ENCODE measurements at places on chromosomes 3 and 15. TPM values are rescaled to one million over a fixed set of nuclear protein-coding genes. Genes with fewer than 3 reads are reported as not detected.

GOLGA8M gene
- total RNA-seq = not detected

- no peak for DNase-seq
Observed at GRCh38 chr15:86054338-86054737, 25.3 kb upstream of the AGBL1 start.

DNA sequence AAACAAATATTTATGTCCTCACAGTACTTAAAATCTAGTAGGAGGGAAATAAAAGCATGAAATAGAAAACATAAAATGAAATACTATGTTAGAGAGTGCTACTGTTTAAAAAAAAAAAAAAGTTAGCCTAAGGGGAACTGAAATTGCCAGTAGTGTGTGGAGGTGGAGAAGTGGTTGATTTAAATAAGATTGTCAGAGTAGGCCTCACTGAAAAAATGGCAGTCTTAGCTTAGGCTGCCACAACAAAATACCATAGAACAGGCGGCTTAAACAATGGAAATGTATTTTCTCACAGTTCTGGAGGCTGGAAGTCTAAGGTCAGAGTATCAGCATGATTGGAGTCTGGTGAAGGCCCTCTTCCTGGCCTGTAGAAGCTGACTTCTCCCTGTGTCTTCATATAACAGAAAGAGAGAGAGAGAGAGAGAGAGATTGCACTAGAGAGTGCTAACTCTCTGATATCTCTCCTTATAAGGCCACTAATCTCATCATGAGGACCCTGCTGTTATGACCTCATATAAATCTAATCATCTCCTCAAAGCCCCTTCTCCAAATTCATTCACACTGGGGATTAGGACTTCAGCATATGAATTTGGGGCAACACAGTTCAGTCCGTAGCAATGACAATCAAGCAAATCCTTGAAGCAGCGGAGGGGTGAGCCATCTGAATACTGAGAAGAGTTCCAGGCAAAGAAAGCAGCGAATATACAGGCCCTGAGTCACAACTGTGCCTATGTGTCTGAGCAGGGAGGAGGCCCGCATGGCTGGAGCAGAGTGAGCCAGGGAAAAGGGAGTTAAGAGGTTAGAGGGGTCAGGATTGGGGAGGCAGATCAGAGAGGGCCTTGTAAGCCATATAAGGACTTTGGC lies 23.6 kb upstream of the LRRC34 start:
- no peak for DNase-seq

ZNF80 gene
- not detected for total RNA-seq

DNA sequence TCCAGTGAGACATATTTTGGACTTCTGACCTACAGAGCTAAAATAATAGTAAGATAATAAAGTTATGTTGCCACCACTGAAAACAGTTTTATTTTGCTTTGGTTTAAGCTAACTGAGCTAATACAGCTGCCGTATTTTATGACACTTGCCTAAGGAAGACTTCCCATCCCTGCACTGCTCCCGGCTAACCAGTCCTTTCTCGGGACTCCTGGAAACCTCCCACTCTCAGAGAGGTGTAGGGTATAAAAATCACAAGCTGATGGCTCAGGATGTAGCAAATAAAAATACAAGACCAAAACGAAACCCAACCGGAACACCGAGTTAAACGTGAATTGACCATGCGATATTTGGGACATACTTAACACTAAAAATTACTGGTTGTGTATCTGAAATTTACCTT lies 448 bp upstream of the KBTBD12 start:
- DNase-seq = no peak

- DNase-seq = no peak
Observed at GRCh38 chr15:96365781-96366525, 35.5 kb downstream of the NR2F2 start.

GRCh38 chr3:47890126-47890827 lies 87.3 kb downstream of the DHX30 start:
- DNase-seq = no peak

GRCh38 chr3:188339410-188340295 lies 185.7 kb downstream of the LPP start:
- DNase-seq = no peak

DNA sequence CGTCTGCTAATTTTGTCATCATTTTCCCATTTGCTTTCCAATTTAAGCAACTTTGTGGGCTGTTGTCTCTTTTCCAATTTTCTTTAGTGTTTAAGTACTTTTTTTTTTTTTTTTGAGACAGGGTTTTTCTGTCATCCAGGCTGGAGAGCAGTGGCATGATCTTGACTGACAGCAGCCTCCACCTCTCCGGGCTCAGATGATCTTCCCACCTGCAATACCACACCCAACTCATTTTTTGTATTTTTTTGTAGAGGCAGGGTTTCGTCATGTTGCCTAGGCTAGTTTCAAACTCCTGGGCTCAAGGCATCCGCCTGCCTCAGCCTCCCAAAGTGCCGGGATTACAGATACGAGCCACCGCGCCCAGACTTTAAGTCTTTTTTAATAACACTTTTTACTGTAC lies 26.2 kb upstream of the EIF4A2 start:
- DNase-seq = no peak

GRCh38 chr15:38895326-38896255 lies 331.0 kb upstream of the RASGRP1 start:
- DNase-seq = no peak

DNA sequence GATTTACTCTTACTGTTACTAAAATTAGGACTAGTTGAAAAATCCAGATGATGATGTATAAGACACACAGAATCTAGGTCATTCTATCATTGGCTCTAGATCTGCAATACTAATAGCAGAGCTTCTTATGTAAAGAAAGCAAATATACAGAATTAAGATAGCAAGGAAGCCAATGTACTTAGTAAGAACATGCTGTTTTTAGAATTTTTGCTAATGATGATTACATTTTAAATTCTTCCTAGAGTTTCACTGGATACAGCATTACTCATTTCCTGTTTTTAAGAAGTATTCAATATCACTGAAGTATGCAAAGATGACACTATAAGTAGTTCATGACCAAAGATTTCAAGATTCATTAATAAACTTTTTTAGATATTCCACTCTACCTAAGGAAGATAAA lies 60.7 kb downstream of the CFAP20DC start:
- no peak for DNase-seq

DNA sequence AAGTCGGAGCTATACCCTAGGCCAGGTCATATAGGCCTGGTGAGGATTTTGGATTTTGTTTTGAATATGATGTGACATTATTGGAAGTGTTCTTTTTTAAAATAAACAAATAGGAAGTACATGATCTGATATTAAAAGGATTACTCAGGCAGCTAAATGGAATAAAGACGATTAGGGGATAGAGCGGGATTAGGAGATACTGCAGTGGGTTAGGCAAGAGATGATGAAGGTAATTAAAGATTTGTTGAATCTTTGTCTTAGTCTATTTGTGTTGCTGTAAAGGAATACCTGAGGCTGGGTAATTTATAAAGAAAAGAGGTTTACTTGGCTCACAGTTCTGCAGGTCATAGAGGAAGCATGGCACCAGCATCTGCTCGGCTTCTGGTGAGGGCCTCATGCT lies 21.3 kb downstream of the KIF15 start:
- no peak for DNase-seq

GRCh38 chr3:106172780-106173179 lies 304.0 kb upstream of the CBLB start:
- DNase-seq = no peak

- peak; percentile 97 for DNase-seq
Observed at GRCh38 chr3:53269888-53270880, 14.4 kb upstream of the TKT start.

GRCh38 chr3:185960522-185961288 lies 22.9 kb upstream of the TRA2B start:
- no peak for DNase-seq

C3orf20 gene
- not detected for total RNA-seq

GRCh38 chr3:116824208-116824607 lies 114.6 kb downstream of the TUSC7 start:
- DNase-seq = no peak

DNA sequence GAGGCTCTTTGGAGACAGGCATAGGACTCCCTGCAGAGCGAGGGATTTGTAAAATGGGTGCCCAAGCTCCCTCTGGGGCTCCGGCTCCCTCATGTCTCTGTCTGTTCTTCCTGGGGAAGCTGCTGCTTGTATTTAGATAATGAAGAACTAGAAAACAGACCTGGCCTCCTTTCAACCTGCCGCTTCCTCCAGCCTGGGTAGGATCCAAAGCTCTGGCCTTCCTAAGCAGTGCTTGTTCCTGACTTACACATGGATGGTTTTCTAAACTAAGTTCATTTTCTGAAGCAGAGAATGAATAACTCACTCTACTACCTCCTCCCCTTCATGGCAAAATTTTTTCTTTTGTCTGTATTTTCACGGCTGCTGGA lies 36.9 kb upstream of the MYZAP start:
- DNase-seq = no peak

DNA sequence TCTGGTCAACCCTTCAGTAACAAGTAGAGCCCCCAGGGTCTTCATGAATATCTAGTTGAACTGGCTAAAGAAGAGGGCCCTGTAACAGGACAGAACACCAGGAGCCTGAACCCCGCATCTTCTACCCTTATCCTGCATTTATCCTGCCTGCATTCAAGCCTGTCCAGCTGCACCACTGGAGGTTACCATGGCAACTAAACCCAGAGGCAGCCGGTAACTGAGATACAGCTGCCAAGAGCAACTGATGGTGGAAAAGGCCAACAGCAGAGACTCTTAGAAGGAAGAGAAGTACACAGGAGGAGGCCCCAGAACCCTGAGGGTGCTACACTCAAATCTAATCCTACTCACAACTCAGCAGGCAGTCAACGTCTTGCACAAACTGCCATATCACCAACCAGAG lies 3.7 kb upstream of the PRKAR2A start:
- DNase-seq = peak; percentile 14

GRCh38 chr3:157117206-157117605 lies 42.7 kb downstream of the CCNL1 start:
- no peak for DNase-seq

GRCh38 chr15:66599536-66600239 lies 33.9 kb upstream of the LCTL start:
- no peak for DNase-seq

IGSF11 gene
- total RNA-seq = 9.1 TPM

GRCh38 chr3:55963601-55964000 lies 476.5 kb upstream of the WNT5A start:
- no peak for DNase-seq

DNA sequence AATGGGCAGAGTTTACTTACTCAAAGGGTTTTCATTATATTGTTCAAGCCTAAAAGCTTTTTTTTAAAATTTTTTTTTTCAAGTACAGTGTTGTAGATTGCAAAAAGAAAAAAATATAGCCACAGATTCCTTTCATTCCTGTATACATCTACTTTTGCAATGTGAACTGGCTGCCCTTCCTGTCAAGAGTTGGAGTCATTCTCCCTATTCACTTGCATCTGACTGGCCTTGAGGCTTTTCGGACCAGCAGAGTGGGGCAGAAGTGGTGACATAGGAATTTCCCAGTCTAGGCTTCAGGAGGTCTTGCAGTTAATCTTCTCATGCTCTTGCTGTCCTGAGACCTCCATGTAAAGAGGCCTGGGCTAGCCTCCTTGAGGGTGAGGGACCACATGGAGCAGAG lies 218.3 kb upstream of the CFAP20DC start:
- DNase-seq = no peak

MELTF gene
- total RNA-seq = 4.9 TPM

LRRK1 gene
- total RNA-seq = 14.0 TPM

DNA sequence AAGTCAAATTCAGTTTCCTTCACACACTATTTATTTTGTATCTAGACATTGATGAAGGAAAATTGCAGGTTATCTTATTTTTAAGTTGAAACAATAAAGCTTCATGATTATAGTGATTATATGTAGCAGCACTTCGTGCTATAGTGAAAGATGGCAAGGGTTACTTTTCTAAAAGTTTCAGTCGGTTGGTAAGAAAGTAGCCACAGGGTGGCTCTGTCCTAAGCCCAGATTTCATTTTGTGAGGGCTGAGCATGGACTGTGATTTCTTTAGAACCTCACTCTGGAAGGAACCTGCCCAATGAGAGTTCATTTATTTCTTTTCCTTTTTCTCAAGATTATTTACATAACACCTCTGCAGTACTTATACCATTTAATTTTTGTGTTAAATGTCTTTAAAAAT lies 66.5 kb downstream of the NME9 start:
- no peak for DNase-seq

DNA sequence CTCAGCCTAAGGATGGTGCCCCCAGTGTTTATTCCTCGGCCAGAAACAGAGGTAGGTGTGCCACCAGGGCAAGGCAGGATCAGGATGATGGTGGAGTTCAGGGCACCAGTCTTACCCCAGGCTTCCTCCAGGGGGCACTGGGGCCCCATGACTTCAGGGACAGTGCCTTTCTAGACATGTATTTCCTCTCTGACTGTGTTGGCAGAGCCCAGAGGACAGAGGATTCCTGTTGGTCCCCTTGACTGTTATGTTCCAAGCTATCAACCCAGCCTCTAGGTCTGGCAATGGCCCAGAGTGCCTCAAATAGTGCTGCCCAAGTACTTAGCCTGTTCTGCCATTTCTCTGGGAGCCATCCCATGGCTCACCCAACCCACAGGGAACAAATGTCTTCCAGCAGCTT lies 2.8 kb downstream of the HEMK1 start:
- peak; percentile 78 for DNase-seq

MKRN3 gene
- total RNA-seq = not detected

RASSF1 gene
- 26.7 TPM for total RNA-seq

GNB4 gene
- total RNA-seq = 7.3 TPM

GRCh38 chr3:164498917-164499316 lies 579.4 kb downstream of the SI start:
- no peak for DNase-seq

CCDC12 gene
- 25.4 TPM for total RNA-seq

DNA sequence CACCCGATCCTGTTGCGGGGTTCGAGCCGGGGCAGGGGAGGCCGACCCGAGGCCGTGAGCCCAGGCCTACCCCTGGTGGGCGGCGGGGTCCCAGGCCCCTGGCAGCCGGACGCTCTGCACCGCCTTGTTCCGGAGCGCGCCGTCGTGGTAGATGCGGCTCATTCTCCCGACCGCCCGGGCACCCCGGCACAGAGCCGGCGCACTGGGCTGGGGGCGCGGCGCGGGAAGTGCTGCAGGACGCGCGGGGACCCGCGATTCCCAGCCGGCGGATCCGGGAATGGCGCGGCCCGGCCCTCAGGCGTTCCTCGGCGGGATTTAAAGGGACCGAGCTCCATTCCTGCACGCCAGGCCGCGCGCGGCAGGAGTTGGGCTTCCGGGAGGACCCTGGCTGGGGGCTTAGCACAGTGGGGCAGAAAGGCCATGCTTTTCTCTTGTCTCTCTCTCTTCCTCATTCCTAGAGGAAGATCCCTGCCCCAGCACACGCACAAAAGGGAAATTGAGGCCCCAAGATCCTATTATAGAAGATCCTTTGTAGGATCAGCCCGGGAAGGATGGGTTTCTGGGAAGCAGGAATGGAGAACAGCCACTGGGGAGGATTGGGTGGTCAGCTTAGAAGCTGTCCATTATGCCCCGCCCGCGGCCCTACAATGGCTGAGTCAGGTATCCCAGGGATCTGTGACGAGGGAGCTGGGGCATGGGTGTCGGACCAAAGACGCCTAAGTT lies at the start of gene ARPIN:
ARPIN (minus strand) TSS at position 279 of the 723 bp plus-strand sequence; CDS start at position 162, 117 bp downstream.
- peak; percentile 74 for DNase-seq

GRCh38 chr3:181292984-181293383 lies 303.4 kb upstream of the DNAJC19 start:
- DNase-seq = no peak

ENTPD3 gene
- total RNA-seq = 17.1 TPM

GRCh38 chr3:187709155-187709554 lies 6.8 kb upstream of the RTP2 start:
- no peak for DNase-seq

GRCh38 chr3:113607219-113607596 lies 74.9 kb downstream of the SIDT1 start:
- DNase-seq = no peak

All from body of pancreas (tissue), 4 donors.